Fibroblast of villous mesenchyme (primary cell): ENCODE measurements at places on chromosomes 1 and 21.

DNA sequence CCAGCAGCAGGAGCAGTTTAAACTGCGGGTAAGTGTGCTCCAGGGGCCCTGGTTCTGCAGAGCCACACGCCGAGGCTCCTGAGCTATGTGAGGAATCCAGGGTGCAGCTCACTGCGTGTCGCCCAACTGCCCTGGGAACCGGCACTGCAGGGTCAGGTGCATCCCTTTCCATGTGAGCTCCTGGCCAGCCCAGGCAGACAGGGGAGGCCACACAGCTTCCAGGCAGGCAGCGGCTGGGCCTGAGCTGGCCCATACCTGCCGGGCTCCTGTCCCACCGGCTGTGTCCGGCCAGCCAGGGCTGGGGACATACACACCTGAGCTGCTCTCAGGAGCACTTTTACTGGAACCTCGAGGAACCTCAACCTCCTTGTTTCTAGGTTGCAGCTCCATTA is 18.6 kb upstream of the COL18A1 start:
- no peak for DNase-seq

DNA sequence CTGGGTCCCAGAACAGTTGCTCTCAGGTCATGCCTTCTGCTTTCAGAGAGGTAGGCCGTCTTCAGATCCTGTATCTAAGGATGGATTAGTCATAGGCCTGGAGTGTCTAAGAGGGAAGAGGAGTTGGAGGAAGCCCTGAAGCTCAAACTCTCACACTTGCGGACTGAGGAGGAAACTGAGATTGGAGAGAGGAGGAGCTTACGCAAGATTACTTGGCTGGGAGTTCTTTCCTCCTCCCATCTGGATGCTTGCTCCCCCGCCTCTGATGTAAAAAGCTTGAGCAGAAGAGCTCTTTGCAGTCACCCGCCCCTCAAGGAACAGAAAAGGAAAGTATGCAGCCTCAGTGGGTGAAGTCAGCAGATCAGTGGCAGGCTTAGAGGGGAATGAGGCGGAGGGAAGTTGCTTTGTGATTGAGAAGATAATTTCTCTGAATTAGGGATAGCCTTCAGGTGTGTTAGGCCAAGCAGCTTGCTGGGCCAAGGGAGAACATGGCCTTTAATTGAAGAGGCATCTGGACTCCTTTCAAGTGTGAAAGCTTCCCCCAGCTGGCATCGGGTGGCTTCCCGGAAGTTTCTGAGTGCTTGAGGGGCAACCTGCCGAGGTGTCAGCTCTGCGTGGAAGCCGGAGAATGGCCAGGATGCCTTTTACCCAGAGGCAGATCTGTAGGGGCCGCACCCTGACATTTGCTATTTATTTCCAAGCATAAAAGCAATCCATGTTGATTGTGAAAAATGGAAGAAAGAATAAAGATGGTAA is 6.6 kb downstream of the ADORA1 start:
- peak; percentile 79 for DNase-seq

- DNase-seq: no peak
Measured at GRCh38 chr1:85124091-85124490, 75.8 kb upstream of the MCOLN3 start.

DNA sequence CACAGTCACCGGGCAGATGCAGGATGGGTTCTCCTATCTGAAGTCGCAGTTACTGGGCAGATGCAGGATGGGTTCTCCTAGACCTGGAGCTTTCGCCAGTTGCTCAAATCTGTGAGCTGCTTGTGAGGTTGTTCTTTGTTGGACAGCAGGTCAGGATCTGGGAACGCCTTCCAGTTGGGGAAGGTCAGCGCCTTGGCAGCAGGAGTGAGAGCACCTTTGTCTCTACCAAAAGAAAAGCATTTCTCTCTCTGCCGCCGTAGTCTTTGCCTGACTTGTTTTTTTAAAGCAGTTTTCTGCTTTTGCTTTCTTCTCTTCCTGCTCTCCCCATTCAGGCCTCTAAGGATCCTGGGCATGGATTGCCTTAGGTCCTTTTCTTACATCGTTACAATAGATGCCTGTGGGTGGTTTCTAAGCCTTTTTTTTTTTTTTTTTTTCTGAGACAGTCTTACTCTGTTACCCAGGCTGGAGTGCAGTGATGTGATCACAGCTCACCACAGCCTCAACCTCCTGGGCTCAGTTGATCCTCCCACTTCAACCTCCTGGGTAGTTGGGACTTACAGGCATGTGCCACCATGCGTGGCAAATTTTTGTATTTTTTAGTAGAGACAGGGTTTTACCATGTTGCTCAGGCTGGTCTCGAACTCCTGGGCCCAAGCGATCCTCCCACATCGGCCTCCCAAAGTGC is 15.7 kb downstream of the PEX14 start:
- DNase-seq: no peak

DNA sequence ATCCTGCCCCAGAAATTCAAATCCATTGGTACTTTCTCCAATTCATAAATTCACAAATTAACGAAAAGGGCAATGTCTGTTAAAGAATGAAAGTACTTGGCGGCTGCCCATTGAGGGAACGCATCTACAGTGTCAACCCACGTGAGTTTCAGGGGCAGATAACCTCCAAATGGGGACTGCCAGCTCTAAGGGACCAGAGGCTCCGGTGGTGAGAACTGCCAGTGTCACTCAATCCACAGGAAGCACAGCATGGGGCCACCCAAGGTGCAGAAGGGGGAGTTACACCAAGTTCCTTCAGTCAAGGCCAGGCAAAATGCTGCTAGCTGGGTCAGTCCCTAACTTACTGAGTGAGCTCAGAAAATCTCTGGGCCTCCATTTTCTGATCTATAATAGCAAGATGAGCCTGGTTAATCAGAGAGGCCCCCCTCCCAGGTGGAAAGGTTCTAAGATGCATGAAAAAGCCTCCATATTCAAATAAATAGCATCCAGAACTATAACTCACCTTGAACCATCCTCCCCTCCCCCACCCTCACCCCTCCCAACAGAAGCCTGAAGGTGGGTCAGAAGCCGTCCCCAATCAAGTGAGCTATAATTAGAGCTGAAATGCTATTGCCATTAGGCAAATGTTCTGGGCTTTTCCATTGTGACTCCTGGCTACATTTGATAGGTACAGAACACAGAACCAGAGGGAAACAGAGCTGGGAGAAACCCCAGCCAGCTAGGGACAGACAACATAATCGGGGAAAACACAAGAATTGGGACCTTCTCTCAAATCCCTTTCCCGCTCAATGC is 41.7 kb downstream of the LRP8 start:
- no peak for DNase-seq

DNA sequence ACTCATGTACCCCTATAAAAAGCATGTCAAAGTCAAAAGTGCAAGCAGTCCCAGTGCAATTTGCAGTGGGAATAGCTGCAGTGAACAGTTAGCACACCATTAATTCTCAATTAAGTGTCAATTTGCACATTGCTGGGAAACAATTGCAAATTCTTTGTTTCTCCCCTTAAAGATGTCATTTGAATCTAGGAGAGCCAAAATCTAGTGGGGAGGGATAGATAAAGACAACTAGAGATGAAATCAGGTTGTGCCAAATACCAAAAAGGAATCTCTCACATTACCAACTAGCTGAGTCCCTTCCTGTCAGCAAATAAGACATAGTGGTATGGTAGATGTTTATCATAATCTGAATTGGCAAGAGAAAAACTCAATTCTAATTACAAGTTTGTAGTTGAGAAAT is 330.7 kb downstream of the NUF2 start:
- no peak for DNase-seq

DNA sequence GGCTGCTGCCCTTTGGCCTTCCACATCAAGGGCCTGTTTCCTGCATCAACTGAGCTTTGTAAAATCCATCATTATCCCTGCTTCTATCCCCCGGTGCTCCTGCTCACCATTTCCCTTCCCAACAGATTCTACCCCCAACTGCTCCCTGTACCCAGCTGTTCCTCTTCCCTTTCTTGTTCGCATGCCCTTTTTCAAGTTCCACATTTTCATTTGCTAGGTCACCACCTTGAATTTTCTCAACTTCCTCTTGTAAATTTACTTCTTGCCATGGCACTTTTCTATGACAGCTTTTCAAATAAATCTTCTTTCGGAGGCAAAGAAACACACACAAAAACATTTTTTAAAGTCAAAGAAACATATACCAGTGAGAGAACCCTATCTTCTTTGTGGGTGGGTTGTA is 330.5 kb upstream of the ADGRL2 start:
- DNase-seq: no peak

GRCh38 chr1:177130451-177130945 is 34.0 kb downstream of the ASTN1 start:
- DNase-seq: no peak

- no peak for DNase-seq
Measured at GRCh38 chr1:160222546-160222945, 17.4 kb downstream of the PEA15 start.

GRCh38 chr1:39735731-39736130 is 3.0 kb upstream of the PPIE start:
- no peak for DNase-seq

GRCh38 chr1:83694449-83694848 is 304.5 kb downstream of the TTLL7 start:
- no peak for DNase-seq

DNA sequence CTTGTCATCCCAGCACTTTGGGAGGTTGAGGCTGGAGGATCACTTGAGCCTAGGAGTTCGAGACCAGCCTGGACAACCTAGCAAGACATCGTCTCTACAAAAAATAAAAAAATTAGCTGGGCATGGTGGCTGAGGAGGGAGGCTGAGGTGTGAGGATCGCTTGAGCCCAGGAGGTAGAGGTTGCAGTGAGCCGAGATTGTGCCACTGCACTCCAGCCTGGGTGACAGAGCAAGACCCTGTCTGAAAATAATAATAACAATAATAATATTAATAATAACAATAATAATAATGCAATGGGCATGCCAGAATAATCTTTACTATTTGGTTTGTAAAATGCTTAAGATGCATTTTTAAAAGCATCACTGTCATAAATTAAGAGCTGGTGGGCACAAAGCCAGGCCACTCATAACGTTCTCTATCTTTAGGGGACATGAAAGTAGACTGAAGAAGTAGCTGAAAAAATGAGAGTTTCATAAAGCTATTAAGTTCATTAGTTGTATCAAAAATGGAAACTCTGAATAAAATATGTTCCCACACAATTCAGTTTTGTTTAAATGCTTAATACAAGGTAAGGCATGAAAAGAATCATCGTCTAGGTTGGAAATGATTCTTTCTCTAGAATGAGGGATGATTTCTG is 51.6 kb upstream of the ITPKB start:
- DNase-seq: no peak

DNA sequence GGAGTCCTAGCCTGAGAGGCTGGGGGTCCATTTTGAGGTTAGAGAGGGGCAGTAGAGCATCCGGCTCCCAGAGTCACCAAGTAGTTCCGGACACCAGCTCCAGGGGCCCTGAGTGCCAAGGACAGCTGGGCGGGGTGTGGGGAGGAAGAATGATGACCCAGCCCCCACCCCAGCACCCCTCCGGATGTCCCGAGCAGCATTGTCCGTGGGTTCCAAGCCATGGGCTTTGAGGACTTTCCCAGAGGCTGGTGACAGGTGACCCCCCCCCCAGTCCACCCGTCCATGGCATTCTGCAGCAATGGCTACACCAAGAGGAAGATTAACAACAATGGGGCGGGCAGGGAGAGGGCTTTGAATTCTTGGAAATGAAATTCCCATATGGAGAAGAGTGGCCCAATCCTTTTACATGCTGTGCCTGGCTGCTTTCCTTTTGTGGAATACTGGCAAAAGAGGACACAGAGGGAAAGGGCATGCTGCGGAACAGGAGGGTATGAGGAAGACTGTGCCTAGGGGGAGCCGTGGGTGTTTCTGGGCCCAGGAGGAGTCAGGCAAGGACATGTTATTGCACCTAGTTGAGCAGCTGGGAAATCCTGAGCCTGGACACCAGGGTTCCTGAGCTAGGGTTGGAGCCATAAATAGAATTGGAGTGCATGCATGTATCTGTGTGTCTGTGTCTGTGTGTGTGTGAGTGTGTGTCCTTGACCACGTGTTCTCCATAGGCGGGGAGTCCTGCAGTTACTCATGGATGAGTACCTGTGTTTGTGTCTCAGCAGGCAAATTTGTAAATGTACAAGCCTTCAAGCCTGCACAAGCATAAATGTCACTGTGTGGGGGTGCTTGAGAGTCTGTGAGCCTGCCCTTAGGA is 956 bp downstream of the ATP1A2 start:
- no peak for DNase-seq

DNA sequence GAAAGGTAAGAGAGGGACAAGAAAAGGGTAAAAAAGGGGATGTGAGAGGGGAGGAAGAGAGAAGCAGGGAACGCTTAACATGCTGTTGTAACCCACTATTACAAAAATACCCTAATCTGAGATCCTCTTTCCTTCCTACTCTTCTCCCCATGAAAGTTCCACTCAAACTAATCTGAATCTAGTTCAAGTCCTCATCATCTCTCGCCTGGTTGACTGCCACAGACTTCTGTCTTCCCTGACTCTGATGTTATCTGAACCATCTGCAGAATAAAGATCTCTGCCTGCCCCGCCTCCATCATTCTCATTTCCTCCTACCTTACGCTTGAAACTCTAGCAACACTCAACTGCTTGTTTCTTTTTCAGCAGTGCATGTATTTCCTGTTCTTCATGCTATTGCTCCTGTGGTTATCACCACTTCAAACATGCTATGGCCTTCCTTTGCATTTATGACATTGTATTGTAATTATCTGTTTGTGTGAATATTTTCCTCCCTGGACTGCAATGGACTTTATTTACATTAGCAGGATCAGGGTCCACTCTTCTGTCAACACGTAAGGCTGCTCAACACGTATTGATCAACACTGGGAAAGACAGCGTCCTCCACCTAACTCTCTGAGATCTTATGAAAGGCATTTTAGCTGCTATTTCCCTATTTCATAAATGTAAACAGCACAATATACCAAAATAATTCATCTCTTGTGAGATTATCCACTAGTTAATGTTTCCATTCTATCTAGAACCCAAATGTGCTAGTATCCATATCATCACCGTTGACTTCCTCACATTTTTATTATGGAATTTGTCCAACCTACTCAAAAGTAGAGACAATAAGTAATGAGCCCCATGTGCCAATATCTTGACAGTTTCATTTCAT is 215.5 kb upstream of the USP25 start:
- DNase-seq: no peak

DNA sequence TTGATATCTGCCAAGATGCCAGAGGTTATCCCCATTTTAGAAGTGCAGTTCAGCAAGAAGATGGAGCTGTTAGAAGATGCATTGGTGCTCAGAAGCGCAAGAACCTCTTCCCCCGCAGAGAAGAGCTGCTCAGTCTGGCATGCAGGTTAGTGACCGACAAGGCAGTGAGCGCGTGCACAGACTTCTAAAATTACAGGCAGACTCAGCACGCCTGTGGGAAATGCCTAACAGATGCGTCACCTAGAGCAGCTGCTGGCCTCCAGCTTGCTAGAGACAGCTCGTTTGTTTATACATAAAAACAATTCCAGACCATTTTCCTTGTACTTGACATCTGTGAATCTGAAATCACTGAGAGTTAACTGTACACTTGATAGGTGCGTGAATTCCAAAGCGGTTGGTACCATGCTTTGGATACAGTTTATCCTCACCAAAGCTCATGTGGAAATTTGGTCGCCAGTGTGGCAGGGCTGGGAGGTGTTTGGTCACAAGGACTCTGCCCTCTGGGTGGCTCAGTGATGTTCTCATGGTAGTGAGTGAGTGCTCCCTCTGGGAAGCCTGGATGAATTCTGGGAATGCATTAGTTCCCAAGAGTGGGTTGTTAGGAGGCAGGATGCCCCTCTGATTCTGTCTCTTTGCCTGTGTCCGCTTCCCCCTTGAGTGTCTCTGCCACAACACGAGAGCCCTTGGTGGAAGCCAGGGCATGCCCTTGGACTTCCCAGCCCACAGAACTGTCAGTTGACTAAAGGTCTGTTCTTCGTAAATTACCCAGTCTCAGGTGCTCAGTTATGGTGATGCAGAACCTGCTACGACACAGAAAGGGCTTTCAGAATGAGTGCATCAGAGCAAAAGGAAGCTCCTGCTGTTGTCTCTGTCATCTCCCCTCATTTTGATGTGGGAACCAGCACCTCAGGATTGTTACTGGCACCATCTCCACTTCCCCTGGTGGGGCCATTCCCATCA is 24.4 kb downstream of the SNAP47 start:
- peak; percentile 97 for DNase-seq
